ENCODE measurements at places on chromosomes 3 and 15. TPM values are rescaled to one million over a fixed set of nuclear protein-coding genes. Genes with fewer than 3 reads are reported as not detected.

Gene TPRG1
- polyA plus RNA-seq: 2.7 TPM

Gene TMEM43
- 47.7 TPM for polyA plus RNA-seq

DNA sequence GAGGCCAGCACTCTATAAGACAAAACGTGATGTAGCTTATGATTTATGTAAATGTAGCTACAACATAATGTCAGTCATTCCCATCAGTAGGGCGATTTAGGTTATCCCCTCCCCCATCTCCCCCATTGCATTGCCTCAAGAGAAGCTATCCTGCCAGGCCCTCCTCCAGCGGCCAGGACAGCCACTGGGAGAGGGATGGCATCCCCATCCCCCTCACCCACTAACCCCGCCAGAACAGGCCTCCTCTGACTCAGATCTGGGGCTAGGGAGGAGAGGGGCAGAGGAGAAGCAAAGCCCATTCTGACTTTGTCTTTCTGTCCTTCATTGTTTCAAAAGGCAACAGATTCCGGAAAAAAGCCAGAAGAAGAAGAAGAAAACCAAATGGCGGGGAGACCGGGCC, 32.6 kb upstream of the ESYT3 start:
- DNase-seq: no peak

Gene MED12L
- 10.0 TPM for polyA plus RNA-seq

DNA sequence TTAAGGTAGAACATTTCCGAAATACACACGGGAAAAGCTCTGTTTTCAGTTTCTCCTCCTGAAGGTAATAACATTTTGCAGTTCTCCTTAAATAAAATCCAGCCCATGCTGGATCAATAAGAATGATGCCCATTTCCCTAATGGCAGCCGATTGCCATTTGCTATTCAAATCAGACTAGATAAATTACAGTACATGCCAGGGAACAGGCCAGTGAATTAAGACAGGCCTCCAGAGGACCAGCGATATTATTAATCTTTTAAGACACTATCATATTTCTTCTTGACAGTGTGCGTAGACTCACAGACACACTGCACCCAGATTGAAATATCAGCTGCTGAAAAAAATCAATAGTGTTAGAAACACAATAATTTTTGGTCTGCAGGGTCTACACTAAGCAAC, 422.3 kb downstream of the TIGIT start:
- no peak for DNase-seq

DNA sequence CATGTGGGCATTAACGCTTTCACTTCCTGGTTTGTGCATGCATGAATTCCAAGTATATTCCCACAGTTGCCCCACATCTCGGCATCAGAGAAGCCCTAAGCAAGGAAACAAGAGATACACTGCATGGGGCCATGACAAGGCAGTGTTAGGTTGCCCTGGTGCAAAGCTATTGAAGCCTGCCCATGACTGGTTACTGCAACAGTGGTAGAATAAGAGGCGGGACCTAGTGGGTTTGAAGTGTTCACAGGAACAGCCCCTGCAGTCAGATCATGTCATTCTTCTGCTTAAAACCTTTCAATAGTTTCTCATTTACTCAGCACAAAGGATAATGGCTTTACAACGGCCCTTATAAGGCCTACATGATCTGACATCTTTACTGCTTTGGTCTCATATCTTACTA, 80.9 kb upstream of the TOPAZ1 start:
- DNase-seq: no peak

Data from forelimb muscle (tissue), 1 donor.